ENCODE measurements at places on chromosomes 11 and 22.

DNA sequence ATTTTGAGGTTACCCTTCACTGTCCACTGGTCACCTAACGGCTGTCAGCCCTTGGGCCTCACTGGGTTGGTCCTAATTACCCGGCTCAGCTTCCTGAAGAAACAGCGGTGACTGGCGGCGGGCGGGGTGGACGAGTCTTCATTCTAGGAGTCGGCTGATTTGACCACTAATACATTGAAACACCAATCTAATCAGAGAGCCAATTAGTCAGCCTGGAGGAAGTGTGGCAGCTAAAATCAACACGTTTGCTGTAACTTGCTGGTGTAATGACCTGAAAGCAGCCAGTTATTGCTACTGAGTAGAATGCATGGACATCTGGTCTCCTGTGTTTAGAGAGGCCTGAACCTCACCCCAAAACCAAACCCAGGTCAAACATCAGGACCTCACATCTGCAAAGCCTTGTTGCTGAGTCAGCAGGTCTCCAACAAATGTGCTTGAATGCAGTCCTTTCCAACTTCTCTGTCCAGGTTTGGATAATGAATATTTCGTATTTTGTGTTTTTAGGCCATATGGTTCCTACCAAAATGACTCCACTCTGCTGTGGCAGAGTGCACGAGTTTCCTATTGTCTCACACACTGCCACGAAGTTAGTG, 496.4 kb downstream of the BRD1 start:
- no peak for DNase-seq

- DNase-seq: no peak
These were observed 2.5 kb downstream of the CELF1 start for GRCh38 chr11:47550288-47551047.

- DNase-seq: peak; percentile 26
These were observed 9.4 kb upstream of the SF1 start for GRCh38 chr11:64787526-64788320.

DNA sequence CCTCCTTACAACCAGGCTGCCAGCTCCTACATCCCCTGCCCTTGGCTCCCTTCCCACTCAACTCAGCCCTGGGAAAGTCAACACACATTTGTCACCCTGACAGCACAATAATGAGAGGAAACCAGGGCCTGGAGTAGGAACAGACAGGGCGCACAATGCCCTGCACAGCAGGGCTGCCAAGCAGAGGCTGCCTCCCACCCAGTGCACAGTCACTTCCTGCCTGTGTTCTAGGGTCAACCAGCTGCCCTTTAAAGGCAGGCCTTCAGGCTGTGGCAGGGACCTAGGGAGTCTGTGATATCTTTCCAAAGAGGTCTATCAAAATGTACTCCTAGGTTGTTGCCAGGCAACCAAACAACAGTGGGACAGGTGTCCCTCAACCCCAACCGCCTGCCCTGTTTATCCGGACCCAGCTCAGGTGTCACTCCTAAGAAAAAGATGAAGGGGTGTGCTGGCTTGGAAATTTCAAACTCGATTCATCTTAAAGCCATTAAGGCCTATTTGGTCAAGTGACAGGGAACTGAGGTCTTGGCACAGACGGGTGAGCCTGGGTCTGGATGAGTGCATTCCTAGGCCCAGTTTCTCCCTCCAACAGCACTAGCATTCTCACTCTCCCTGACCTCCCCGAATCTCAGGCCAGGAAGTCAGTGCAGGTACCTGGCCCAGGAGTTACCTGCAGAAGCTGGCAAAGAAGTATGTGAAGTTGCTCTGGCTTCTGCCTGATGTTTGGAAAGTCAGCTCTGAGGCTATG, 110.3 kb upstream of the PITPNB start:
- DNase-seq: peak; percentile 22

DNA sequence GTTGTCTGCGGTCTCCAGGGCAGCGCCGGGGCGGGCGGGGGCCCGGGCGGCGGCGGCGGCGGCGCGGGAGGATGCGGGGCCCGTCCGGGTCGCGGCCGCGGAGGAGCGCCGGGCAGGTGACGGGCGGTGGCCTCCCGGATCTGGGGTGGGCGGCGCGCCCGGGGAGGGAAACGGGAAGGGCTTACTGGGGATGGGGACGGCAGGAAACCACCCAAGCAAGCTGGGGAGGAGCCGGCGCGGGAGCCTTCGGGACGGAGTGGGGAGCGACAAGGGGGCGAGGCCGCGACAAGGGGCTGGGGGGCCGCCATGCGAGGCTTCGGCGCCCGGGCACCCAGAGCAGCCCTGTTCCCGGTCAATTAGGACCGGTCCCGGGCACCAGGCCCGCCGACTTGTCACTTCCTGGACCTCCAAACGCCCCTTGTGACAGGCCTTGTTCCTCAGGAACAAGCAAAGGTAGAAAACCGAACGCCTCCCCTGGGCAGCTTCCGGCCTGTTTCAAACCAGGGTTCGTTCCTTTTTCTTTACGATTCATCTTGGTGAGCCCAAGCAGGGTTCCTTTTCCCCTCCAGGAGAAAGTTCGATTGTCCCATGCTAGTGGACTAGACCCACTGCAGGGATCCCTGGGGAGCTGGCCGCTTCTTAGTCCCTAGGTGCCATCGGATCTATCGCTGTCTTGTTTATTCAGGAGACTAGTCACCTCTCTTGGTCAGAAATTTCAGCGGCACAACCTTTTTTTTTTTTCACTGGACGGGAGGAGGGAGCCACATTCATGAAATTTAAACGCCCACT, 492 bp downstream of the JHY start:
- peak; percentile 67 for DNase-seq
